ENCODE measurements at places on chromosomes 16 and 17. TPM values are rescaled to one million over a fixed set of nuclear protein-coding genes. Genes with fewer than 3 reads are reported as not detected.

KRTAP9-2 gene
- total RNA-seq: not detected

- no peak for DNase-seq
These were observed 17.7 kb upstream of the CORO6 start for GRCh38 chr17:29640413-29640812.

GRCh38 chr16:16960785-16961184 is 510.0 kb downstream of the XYLT1 start:
- no peak for DNase-seq

DNA sequence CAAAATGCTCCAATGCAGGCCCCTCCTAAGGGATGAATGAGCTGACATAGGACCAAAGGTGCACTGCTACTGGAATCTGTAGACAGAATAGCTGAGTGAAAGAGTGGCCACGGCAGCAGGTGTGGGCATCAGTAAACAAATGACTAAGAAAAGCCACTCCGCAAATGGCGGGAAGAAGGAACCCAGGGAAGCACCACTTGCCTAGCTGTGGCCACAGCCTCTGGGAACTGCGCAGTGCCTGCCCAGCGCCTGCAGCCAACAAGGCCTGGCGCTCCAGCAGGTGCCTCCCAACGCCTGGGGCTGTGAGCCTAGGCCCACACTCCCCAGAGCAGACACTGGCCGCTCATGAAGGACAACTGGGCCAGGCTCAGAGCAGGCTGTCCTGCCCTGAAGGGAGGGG is 11.8 kb downstream of the PEMT start:
- no peak for DNase-seq

SCNN1G gene
- total RNA-seq: 0.30 TPM

KCNG4 gene
- total RNA-seq: not detected

DNA sequence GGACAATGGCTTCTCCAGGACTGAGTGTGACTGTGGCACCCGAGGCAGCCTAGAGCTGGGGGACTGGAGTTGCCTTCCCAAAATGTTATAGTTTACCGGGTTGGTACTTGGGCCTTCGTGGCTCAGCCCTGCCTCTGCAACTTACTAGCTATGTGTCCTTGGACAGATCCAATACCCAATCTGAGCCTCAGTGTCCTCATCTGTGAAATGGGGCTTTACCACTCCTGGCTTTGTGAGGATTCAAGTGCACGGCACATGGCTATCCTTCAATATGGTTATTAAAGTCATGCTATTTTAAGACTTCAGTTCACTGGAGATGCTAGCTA is 9.6 kb downstream of the IRX5 start:
- no peak for DNase-seq

DNA sequence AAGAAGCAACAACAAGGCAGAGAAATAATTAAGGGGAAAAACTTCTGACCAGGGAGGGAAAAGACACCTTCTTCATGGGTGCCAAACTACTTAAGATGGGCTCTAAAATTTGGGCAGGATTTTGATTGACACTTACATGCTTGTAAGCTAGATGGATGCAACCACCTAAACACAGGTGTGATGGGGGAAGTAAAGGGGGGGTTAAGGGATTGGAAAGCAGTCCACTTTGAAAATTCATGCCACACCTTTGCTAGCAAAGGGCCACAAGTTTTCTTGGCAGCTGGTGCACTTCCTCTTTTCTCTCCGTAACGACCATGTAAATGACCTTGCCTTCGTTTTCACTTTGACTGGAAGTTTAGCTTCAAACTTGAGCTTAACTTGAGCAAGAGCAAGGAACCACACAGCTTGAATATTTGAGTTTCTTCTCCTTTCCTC is 14.3 kb upstream of the PRKAR1A start:
- DNase-seq: no peak

ADAM11 gene
- 20.0 TPM for total RNA-seq

DNA sequence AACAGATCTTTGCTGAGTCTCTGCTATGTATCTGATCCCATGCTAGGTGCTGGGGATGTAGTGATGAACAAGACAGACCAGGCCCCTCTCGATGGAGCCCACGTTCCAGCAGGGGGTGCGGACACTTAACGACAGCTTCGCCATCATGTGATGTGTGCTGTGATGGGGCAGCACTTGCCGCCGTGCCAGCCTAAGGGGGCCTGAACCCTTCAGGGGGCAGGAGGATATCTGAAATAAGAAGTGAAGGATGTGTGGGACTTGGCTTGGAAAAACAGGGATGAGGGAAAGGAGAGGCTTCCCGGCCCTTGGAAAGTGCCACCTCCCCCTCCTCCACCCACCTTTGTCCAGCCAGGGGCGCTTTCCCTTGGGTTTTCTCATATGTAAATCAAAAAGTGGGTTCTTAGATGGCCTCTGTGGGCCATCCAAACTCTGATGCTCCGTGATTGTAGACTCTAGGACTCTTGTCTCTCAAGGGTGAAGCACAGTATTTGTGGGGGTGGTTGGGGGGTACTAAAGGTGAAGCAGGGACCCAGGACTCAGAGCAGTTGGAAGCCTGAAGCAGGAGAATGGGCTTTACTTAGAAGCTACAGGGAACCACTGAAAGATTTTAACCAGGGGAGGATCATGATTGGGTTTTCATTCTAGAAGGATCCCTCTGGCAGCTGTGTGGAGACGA is 4.0 kb upstream of the DLX3 start:
- DNase-seq: no peak

TRIM25 gene
- 22.5 TPM for total RNA-seq

DNA sequence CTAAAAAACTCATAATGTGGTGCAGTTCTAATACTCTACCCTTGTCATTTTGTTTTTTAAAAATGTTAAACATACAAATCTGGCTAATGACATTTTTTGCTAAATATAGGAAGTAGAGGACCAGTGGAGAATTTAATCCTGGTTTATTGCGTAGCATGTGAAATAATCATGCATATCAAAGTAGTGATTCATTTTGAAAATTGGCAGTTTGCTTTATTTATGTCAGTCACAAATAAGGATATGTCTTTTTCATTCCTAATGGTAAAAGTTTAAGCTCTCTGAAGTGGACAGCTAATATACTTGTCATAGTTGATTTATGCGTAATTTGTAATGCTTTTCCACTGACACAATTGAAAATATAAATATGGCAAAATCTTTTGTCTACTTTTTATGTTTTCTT is 224.2 kb downstream of the BCAS3 start:
- DNase-seq: no peak

DNA sequence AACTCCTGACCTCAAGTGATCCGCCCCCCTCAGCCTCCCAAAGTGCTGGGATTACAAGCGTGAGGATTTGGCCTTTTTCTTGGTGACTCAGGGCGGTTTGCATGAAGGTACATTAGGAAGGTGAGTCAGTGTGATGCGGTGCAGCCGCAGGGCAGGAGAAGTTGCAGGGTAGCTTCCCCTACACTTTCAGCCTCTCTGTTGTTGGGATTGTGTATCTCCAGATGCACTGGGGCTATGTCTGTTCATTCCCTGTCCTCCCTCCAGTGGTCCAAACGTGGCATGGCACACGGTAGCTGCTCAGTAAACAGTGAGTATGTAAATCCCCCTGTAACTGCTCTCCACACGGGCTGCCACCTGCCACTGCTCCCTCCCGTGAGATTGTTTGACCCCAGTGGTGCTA is 109.1 kb upstream of the CDC42EP4 start:
- DNase-seq: no peak

PRR29 gene
- total RNA-seq: 0.51 TPM

GRCh38 chr17:35254107-35254773 is 11.4 kb downstream of the SLFN5 start:
- DNase-seq: no peak

DNA sequence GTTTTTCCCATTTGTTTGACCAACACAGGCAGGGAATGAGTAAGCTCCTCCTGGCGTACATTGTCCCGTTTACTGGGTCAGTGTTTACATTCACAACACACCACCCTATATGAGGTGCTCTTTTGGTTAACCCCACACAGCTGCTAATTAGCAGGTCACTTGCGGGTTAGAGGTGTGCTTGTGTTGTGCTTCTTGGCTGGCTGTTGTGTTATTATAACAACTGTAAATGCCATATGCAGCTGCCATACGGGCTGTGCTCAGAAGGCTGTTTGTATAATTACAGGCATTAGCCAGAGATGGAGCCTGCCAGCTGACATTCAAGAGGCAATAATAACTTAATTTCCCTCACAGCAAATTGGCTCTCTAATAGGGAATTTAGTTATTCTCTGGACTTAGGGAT is 205.1 kb upstream of the ELAC2 start:
- DNase-seq: no peak

DNA sequence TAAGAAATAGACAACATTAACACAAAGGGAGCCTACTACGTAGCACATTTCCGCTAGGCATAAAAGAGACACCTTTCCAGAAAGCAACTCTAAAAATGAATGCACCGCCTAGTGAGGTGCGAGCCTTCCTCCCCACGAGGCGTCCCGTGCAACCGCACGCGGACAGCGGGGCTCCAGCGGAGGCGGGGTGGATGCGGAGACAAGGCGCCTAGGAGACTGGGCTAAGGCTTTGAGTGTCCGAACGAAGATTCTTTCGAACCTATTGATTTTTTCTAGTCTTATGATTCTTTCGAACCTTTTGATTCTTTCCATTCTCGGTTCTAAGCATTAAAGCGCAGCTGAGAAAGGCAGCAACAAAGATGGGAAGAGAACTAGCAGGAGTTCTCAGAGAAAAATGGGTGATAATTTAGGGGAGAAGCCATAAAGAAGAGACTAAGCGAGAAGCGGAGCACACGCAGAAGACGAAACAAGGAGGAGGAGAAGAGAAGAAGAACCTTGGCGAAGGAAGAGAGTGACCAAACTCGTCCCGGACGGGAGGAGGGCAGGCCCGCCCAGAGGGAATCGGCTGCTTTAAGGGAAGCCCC is 394 bp upstream of the CPD start:
- peak; percentile 84 for DNase-seq

DNA sequence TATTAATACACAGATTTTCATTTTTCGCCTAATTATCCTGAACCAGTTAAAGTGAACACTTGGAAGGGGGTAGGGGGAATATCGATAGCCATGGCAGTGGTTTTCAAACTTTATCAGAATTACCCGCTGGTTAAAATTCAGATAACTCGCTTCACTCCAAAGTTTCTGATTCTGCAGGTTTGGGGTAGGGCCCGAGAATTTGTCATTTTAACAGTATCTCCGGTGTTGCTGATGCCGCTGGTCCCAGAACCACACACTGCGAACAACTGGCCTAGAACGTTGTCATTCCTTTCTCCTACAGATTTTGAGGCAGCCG is 313 bp upstream of the NSRP1 start:
- no peak for DNase-seq

DNA sequence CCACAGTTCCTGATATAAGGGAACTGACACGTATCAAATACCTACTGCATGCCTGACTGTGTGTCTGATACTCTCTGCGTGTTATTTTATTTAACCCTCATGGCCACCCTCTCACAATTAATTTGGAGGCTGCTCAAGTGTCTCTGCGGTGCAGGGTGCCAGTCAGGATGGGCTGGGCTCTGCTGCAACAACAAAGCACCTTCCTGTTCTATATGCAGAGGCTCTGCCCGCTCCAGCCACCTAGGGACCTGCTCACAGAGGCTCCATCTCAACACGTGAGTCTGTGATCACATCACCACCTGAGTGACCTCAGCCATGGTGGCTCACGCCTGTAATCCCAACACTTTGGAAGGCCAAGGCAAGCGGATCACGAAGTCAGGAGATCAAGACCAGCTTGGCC is 87.1 kb downstream of the SLC39A11 start:
- peak; percentile 43 for DNase-seq

- no peak for DNase-seq
These were observed 6.6 kb upstream of the EFCAB13 start for GRCh38 chr17:47317119-47317518.

DNA sequence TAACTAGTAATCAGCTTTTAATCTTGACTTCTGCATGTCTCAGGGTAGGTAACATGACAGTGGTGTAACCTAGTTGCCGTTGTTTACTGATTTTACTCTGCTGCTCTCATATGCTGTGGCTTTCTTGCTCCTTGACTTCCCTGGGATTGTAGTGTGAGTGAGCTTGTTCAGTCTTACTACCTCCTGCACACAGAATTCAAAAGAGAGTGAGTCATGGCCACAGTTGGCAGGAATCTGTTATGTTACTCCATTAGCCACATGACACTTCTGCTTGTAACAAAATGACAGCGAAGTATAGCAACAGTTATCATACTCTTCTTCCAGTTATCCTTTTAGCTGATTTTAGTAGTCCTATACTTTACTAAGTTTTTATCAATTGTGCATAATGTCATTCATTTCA is 18.8 kb downstream of the TNRC6A start:
- no peak for DNase-seq

DNA sequence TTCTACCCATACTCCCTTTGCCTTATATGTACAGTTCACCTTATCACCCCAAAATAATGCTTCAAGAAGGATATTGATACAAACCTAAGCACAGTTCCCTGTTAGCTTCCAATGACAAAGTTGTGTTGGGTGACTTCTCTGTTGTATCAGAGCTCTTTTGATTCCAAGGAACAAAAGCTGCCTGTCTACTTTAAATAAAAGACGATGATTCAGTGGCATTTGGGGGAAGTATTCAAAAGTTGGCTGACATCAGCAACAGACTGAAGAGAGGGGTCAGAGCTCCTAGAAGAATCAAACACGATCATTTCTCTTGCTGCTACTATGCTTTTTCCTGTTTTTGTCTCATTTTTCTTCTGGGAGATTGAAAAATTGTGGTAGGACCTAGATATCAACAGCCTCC is 69.4 kb upstream of the CA10 start:
- DNase-seq: no peak

GRCh38 chr17:66091445-66092080 is 100.4 kb downstream of the CEP112 start:
- no peak for DNase-seq

VMO1 gene
- 0.70 TPM for total RNA-seq

DYNLL2 gene
- total RNA-seq: 81.4 TPM

DNA sequence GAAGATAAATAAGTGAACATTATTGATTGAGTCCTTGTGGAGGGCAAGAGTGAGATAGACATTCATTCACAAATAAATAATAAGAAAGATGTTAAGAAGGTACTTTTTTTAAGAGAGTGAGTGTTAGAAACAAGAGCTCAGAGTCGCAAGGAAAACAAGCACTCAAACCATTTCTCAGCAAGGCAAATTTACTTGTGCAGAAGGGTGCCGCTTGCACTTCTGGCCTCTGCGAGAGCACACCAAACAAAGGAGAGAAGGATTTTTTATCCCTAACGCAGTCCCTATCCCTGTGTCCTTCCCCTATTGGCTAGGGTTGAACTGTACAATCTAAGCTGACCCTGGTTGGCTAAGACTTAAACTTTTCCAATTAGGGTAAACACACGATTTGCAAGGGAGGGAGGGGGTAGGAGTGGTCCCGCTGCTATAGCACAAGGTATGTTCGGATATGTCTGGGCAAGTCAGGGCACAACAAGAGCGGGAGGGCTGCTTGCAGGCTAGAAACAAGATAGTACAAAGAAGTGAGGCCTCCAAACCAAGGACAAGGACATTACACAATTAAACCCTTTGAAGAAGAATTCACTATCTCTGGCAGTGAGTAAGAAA is 156.2 kb downstream of the PPM1E start:
- no peak for DNase-seq

All from Right ventricle myocardium inferior (tissue), 1 donor.